ENCODE measurements at places on chromosomes 1 and 21. TPM values are rescaled to one million over a fixed set of nuclear protein-coding genes. Genes with fewer than 3 reads are reported as not detected.

Gene LCE1C
- total RNA-seq: not detected

Gene OXCT2
- total RNA-seq: 0.47 TPM

Gene DIRAS3
- not detected for total RNA-seq

Gene SLAMF1
- 50.1 TPM for total RNA-seq

Gene ANKRD45
- total RNA-seq: not detected
